ENCODE measurements at places on chromosomes 3 and 15. TPM values are rescaled to one million over a fixed set of nuclear protein-coding genes. Genes with fewer than 3 reads are reported as not detected.

- DNase-seq: no peak
These were observed 424.0 kb upstream of the C2CD4B start for GRCh38 chr15:62588938-62589670.

Gene CCR2
- total RNA-seq: 2.8 TPM

DNA sequence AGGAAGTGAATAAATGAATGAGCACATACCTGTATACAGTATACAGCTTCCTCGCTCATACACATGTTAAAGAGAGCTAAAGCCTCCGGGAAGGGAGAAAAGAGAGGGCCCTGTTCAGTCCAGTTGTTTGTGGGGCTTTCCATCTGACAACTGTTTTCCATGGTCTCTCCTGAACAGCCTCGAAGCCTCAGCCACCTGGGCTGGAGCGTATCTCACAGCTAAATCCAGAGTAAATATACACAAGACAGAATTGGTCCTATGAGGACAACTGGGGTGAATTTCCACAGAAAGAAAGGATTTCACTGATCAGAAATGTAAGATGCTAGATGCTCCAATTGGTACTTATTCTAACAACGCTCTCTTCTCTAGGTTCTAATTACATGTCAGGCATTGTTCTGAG lies 103.5 kb downstream of the LIPC start:
- no peak for DNase-seq

DNA sequence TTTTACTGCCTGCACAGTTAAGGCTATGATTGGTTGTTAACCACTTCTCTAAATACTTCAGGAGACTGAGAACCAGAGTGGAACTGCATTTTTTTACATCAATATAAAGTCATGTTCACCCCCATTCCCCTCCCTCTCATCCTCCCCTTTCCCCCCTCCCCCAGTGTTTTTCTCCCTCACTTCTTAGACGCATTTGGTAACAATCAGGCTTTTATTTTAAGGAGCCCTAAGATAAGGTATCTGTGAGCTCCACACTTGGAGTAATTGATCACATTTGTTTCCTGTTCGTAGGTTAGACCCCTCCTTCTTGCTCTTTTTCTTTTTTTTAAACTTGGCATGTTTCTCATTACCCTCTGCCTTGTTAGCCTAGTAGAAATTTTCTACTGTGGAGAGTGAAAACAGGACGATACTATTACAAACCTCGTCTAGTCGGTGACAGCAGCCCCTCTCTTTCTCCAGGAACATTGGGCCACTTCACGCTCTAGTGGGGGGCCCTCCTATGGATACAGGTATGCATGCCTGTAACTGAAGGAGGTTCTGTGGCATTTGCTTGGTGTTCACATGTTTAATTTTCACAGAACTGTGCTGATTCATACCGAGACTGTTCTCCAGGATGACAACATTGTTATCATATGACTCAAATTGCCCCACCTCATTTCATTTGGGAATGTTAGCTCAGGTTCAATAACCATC lies 314.4 kb downstream of the MECOM start:
- DNase-seq: no peak

Gene SERPINI1
- 13.8 TPM for total RNA-seq

DNA sequence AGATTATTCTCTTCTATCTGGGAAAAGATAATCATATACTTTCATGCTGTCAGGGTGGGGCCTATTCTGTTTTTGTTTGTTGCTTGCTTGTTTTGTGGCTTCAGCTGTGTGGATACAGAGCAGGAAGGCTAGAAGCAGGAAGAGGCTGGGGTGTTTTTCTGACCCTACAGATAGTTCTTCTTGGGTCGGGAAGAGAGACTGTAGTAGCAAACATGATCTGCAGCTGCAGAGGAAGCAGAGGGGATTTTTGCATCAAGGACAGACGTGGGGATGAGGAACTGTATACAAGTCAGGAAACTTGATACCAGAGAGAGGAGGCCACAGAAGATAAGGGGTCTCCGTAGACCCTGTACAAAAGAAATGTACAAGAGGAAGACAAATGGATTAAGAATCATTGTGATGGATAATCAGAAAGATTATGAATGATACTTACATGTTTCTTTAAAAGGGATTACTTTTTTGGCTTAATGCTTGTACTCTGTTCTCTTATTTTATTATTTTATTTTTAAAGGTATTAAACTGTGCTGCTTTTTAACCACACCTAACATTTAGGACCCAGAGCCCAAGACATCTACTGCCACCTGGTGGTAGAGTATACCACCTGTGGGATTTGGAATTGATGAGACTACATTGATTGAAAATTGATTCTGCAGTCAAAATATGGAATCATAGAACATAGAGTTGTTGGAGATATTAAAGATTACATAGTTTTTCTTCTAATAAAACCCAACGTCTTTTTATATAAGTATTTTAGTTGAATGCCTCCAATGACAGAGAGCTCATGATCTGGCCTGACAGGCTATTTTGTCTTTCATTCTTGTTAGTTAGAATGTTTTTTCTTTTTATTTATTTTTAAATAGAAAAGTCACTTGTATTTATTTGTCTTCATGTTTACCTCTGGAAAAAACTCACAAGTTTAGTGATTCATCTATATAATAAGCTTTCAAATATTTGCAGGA lies 87.3 kb upstream of the ROPN1 start:
- no peak for DNase-seq

DNA sequence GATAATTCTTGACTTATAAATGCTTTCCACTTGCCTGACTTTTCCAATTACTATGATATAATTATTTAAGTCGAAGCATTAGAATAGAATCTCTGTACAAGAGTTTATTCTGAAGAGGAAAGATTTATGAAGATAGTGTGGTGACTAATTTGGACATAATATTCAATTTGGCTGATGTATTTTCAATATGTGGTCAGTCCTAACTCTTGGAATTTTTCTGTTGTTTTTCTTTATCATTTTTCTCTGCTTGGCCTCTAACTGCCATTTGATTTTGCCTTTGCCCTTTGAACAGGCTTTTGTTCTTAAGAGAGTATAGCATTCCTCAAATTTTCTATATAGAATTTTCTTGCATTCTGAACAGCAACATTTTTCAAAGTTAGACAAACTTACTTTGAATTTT lies 2.6 kb upstream of the MDFIC2 start:
- DNase-seq: no peak

Gene PSTPIP1
- 42.9 TPM for total RNA-seq

DNA sequence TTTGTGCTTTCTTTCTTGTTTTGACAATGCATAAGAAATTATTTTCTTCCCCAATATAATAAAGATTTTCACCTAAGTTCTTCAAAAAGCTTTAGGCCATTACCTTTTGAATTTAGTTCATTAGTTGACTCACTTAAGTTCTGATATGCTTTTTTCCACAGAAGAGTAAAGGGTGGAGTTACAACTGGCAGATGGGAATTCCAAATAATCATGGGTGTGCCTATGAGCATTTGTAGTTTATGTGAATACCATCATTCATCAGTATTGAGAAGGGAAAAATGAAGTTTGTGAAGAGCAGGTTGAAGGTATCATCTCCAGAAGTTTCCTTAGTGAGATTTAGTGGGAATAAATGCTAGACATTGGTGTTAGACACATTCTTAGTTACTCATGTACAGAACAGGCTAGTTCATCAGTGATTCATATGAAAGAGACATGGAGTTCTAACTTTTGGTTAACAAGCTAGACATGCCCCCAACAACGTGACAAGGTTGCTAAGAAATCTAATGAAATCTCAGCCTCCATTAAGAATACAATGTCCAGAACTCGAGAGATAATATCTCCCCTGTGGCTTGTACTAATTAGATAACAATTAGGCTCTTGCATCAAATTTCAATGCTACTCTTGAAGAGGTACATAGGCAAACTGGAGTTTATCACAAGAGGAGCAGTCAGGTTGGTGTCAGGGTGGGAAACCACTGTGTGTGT lies 16.9 kb upstream of the ALCAM start:
- no peak for DNase-seq

Gene RTP1
- 0.16 TPM for total RNA-seq

DNA sequence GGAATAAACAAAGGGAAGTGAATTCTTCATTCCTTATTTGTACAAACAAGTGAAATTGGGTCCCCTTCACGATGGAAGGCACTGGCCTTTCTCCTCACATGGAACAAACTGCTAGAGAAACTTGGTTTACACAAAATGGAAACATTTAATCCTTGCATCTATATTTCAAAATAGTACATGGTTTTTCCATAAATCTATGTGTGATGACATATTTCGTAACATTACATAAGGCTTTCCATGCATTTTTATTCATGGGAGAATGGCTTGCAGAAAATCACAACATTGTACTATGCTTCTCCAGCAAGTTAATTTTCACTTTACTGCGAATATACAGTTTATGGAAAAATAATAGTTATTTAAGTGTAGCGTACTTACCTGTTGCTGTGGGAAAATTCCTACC lies 81.0 kb upstream of the CDIN1 start:
- no peak for DNase-seq

DNA sequence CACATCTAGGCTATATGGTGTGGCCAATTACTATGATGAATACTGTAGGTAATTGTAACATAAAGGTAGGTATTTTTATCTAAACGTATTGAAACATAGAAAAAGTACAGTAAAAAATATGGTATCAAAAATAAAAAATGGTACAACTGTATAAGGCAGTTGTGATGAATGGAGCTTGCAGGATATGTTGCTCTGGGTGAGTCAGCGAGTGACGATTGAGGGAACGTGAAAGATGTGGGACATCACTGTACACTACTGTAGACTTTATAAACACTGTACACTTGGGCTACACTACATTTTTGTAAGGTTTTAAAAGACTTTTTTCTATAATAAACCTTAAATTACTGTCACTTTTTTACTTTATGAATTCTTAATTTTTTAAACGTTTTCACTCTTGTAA lies 10.3 kb downstream of the CTNNB1 start:
- no peak for DNase-seq

- DNase-seq: no peak
These were observed 654 bp upstream of the C3orf38 start for GRCh38 chr3:88149101-88149508.

Gene TMEM212
- total RNA-seq: not detected

DNA sequence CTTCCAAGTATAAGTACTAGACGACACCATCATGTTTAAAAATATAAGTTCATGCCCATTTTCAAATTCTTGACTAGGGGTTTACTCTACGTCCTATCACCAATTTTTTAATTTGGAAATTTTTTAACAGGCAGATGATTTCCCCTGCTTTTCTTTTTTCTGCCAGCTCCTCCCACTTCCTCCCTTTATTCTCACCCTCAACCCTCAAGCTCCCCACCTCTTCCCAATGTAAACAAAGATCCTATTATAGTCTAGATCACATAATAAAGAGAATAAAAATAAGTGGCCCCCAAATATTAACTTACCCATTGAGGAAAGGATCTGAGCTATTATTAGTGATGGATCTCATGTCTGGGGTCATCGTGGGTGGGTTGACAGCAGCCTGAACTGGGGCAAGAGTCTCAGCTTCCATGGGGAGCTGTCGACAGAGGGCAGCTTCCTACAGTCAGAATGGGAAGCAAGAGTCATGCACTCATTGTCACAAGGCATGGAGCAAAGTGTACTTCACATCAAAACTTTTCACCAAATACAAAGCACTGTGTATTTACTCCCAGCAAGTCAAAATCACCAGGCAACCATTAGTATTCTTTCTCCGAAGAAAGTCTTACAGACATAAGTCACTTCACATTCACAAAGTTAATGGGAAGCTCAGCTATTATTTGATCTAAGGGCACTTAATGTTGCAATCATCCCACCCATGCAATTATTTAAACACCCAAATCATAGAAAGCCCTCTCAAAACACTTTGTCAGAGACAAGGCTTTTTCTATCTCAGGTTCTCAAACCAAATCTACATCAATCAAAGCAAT lies 53.2 kb downstream of the TM4SF4 start:
- DNase-seq: no peak

DNA sequence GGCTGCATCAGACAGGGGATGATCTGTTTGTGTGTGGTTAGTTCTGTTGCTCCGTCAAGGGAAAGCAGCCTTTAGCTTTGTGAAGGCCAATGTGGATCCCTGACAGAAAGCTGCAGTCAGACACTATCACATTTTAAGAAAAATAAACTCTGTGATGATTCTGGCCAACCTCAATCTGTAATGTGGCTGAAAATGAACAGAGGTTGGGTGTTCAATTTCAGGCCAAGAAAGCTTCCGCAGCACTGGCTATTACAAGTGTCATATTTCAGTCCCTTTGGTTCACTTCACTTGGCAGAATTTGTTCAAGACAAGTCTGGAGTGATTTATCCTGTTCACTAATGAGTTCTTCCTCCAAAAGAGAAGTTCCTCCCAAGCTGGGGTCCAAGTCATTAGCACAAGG lies 571.8 kb upstream of the IL12A start:
- no peak for DNase-seq

Gene ROBO1
- 33.1 TPM for total RNA-seq

GRCh38 chr15:38720893-38721567 lies 156.4 kb upstream of the RASGRP1 start:
- no peak for DNase-seq

Gene SNX1
- 153 TPM for total RNA-seq

Gene ESYT3
- 1.0 TPM for total RNA-seq

GRCh38 chr3:119891944-119892721 lies 110.2 kb downstream of the NR1I2 start:
- DNase-seq: no peak

GRCh38 chr15:63722204-63722808 lies 111.4 kb downstream of the HERC1 start:
- no peak for DNase-seq

Gene NR1D2
- 26.9 TPM for total RNA-seq

DNA sequence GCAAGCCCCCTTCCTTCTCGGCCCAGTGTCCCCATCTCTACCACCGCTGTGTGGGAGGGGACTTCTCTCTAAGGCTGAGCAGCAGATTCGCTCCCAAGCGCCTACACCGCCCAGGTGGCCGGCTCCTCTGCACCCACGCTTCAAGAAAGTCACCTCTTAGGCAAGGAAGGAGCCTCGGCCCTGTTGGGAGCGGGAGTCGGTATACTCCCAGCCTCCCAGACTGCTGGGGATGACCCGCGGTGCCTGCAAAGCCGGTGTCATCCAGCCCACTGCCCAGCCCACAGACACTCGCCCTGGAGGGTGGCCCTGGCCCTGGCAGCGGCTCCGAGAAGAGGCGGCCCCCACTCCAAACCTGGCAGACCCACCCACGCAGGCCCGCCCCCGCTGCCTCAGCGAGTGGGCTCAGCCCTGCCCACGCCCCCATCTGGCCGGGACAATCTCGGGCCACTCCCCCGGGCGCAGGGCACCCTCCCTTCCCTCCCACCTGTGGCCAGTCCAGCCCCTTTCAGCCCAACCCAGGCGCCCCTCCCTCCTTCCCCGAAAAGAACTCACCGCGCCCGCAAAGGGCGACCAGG lies 396 bp downstream of the CHRNB4 start:
- DNase-seq: no peak

- DNase-seq: no peak
These were observed 596.6 kb upstream of the AGTR1 start for GRCh38 chr3:148101061-148101460.

DNA sequence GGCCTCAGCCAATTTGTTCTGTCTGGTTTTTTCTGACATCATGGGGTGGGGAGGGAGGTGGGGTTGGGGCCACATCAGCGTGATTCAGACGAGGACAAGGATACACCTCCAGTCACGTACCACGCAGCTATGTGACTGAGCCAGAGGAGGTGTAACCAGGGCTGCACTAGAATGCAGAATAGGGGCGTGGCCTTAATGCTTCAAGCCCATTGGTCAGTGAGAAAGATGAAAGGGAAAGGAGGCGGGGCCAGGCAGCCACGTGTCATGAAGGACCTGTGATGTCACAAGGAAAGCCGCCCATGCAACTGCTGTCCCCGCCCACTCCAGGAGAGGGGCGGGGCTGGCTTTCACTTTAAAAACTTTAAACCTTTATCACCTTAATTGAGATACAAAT lies at the start of gene GOLGA6L2:
Gene GOLGA6L2, minus strand, starts transcription at position 137 of the 394 bp plus-strand sequence. Its CDS starts 62 bp downstream, at position 75.
- DNase-seq: no peak
